ENCODE measurements at places on chromosomes 4 and X.

GRCh38 chr4:85406185-85406584 is 68.8 kb upstream of the ARHGAP24 start:
- no peak for DNase-seq

GRCh38 chrX:103171353-103171752 is 43.6 kb upstream of the BEX4 start:
- DNase-seq = no peak

DNA sequence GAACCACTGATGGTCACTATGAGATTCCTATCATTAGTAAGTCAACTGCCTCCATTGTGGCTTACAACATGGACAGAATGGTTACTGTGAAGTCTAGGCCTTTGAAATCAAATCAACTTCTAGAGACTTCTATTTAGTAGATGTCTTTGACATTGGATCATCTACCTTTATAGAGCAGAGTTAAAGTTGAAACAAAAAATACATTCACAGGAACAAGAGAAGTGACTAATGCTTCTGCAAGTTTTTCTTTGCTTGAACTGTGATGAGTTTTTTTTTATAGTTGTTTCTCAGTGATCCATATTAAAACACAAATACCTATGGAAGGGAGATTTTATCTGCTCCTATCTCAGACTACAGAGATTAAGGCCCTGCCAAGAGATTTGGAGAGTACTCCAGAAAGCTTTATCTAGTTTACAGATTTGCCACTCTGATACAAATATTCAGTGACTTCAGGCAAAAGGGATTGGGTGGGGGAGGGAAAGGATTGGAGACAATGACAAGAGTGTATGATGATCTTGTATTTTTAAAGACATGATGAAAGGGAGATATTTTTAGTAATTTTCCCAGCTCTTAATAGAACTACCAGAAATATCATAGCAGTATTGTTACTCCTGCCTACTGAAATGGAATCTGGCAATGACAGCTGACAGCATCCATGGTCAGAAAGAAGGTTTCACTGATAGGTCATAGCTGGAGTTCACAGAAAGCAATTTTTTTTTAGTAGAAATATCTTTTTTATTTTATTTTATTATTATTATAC is 16.0 kb upstream of the EPGN start:
- DNase-seq = no peak

DNA sequence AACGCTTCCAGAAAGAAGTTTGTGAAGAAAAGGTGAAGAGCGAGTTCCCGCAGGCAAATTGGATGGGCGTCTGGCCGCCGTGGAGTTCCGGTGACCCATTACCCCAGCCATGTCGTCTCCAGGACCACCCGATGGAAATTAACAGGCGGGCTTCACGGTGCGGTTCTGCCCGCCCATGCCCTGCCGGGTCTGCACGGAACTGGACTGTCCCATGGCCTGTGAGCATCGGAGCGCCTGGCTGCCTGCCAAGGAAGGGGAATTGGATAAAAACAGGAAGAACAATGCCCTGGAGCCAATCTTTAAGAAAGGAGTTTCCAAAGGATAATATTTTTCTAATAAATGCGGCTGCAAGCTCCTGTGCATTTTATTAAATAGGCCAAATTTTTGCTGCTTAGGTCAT is 319.8 kb upstream of the SLC7A11 start:
- DNase-seq = no peak

GRCh38 chrX:21412883-21413282 is 38.7 kb downstream of the CNKSR2 start:
- no peak for DNase-seq

DNA sequence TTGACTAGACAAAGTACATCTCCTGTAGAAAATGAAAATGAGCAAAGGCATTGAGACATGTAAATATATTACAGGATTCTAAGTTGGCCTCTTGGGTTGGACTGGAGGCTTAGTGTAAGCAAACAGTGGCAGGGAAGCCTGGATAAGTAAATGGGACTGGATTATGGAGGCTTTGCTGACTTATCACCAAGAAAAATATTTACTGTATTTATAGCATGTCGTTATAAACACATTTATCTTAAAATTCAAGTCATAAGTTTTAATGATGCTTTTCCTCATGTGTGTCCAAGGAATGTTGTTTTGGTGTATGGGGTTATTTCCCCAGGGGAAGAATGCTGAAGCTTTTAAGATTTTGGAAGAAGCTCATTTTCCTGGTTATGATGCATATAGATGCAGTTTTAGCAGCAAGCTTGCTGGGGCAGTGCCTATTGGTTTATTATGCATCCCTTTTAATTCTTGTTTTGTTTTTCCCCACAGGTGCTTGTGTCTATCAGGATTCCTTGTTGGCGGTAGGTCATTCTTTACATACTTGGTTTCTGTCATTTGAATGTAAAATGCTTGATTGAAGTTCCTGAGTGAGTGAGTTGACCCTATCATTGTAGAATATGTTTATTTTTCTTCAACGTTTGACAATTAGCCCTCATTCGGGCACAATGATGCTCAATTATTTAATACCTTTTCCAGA is 8.5 kb downstream of the FRAS1 start:
- DNase-seq = no peak

DNA sequence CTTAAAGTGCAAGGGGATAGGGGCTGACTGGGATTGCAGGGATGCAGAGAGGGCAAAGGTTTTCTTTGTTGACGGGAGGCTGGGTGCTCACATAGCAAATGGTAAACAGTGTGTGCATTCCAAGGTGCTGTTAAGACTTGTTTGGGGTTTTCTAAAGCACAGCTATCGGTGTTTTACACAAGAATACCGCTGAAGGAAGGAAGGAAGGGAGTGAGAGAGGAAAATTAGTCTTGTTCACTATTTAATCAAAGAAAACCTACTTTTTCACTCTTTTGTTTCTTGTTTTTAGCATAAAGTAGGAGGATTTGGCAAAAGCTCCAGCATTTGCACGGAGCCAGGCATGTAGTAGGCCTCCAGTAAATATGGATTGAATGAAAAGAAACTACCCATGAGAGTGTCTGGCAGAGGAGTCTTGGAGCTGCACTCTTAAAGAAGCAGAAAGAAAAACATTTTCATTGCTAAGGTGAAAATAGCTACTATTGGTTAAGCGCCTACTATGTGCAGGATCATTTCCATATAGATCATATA is 99.7 kb downstream of the FIP1L1 start:
- DNase-seq = no peak

GRCh38 chr4:33072298-33073089 is 2352.3 kb downstream of the PCDH7 start:
- no peak for DNase-seq

DNA sequence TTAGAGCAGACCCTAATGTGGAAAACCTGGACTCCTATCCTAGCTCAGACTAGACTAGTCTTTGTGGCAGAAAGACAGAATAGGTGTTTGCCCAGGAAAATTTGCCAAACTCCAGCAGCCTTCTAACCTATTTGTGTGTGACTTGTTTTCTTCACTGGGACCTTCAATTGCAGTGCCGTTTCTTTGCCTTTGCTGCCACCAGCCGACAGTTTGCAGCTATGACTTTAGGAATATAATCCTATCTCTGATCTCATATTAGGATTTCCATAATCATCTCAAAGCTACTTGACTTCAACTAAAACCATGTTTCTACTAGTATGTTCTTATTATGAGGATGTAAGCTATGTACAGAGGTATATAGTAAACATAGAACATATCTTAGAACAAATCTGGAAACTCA is 60.2 kb upstream of the PGAM4 start:
- DNase-seq = peak; percentile 13

GRCh38 chrX:139877710-139878414 is 55.0 kb downstream of the ATP11C start:
- DNase-seq = peak; percentile 26

DNA sequence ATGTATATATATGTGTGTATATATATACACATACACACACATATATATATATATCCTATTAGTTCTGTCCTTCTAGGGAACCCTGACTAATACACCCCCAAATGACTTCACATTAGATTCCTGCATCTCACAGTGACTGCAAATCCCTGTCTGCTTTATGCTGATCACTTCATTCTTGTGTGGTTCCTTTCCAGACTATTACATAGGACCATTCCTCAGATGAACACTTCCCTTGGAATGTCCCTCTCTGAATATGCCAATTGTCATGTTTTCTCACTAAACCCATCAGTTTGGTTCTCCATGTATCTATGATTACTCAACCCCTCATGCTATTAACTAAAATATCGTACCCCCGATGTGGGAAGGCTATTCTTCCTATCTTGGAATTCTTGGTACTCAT is 605.2 kb upstream of the NR3C2 start:
- DNase-seq = no peak

DNA sequence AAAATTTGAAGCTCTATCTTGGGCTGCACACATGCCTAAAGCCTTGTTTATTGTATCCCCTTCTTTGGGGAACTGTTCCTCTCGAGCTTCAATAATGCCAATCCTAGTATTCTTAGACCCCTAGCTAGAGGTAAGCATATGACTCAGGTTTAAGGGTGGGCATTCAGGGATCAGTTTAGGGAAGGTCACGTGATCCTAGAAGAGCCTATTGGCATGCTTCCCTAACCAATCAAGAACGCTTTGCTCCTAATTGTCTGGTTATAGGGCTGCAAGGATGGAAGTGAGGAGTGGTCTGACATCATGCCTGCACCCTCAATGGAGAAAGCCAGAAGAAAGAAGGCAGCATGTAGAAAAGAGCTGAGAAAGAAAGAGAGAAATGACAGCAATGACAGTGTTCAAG is 46.9 kb downstream of the TLR10 start:
- no peak for DNase-seq

GRCh38 chr4:88002786-88003185 is 4.6 kb upstream of the PKD2 start:
- DNase-seq = no peak

DNA sequence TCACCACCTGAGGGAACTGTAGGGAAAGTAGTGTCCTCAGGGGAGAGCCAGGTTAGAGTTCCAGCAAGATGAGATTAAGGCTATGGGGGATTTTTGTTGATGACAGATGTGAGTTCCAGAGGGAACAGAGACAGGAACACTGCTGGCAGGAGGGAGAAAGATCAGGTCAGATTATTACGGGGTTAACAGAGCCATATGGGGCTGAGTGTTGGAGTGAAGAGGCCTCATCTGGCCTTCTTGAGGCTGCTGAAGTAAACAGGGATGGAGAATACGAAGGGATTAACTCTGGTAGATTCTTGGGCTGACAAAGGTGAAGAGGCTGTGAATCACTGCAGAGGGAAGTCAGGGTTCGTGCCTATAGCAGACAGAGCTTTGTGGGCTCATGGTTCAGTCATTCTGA is 47.9 kb upstream of the POU4F2 start:
- DNase-seq = no peak

DNA sequence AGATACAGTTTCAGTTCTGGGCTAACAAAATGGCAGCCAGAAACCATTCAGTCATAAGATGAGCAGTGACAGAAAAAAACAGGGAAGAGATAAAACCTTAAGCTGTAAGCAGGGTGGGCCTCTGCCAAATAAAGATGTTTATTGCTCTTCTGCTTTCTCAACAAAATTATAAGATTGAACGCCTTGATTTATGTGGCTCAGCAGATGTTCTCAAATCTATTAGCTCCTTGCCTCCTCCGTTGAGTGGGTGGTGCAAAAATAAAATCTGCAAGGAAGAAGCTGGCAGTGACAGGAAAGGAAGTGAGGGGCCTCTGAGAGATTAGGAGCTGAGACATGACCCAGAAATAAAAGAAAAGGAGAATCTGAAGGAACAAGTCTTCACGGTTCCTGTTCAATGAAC is 206.6 kb downstream of the PTTG2 start:
- DNase-seq = peak; percentile 27
